HCT116 (cell line): ENCODE measurements at places on chromosomes 2 and 18. TPM values are rescaled to one million over a fixed set of nuclear protein-coding genes. Genes with fewer than 3 reads are reported as not detected.

DNA sequence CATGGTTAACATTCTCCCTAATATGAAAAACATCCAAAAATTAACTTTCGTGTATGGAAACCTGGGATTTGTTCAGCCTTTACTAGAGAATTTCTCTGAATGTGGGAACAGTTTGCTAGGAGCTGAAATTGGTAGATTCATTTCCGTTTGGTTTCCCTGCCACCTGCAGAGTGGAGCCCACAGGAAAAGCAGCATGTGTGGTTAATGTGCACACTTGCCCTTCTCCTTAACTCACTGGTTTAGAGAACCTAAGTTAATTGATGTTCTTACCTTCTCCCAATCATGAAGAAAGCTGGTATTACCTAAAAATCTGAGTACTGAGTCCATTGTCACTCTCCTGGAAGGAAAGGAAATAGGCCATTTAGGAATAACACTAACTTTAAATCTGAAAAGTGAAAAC is 37.6 kb upstream of the ASXL3 start:
- DNase-seq, result no peak

DNA sequence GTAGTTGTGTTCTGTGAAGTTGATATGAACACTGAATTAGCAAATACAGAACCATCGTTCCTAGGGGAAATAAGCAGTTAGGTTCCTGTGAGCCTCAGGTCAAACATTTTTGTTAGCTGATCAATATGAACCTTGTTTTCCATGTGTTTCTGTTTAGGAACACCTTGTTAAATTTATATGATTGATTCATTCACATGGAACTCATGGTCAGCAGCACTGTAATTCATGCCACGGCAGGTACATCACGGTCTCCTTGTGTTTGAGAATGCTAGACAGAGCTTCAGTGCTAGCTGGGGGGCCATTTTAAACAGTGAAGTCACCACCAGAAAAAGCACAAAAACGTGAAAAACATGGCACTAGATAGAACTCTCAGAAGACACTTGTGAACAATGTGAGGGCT is 62.2 kb downstream of the MYCN start:
- no peak for DNase-seq

- DNase-seq, result peak; percentile 16
Measured at GRCh38 chr2:239917125-239917956, 107.8 kb downstream of the NDUFA10 start.

GCG gene
- total RNA-seq, result not detected

DNA sequence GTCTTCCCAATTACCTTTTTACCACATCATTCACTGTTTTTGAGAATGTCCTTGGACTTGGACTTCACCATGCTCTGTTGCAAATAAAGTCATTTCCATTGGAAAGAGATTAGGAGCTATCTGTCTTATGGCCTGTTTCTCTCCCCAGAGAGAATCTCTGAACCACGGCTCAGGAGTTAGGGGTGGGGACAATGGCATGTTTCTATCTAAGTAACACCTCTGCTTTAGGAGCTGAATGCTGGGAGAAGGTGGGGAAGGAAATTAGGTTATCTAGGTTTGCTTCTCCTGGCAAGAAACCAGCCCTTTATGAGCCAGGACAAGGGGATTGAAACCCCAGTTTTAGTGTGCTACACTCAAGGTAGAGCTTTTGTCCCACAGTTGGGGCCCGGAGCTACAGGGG is 86.3 kb downstream of the AGPS start:
- DNase-seq, result no peak

DNA sequence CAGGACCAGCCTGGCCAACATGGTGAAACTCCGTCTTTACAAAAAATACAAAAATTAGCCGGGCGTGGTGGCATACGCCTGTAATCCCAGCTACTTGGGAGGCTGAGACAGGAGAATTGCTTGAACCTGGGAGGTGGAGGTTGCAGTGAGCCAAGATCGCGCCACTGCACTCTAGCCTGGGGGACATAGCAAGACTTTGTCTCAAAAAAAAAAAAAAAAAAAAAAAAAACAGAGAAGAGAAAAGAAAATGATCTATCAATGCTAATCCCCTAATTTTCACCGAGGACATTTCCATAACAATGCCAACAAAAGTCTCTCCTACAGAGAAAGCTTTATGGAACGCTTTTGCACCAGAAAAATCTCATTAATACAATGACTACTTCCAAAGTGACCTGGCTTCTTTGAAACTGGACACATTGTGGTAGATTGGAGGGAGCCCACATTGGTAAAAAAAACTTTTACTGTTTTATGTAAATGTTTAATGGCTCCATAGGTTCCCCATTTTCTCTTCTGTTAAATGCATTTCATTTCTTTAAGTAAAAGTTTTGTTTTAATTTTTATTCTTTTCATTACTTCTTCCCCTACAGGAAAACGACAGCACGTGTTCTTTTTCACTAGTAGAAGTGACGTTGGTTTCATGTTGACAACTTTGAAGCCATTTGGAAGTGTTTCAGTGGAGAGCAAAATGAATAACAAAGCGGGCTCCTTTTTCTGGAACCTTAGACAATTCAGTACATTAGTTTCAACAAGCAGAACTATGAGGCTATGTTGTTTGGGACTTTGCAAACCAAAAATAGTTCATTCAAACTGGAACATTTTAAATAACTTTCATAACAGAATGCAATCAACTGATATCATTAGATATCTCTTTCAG is 888 bp downstream of the FASTKD2 start:
- DNase-seq, result no peak

GRCh38 chr2:58515827-58516573 is 274.9 kb upstream of the FANCL start:
- no peak for DNase-seq

DNA sequence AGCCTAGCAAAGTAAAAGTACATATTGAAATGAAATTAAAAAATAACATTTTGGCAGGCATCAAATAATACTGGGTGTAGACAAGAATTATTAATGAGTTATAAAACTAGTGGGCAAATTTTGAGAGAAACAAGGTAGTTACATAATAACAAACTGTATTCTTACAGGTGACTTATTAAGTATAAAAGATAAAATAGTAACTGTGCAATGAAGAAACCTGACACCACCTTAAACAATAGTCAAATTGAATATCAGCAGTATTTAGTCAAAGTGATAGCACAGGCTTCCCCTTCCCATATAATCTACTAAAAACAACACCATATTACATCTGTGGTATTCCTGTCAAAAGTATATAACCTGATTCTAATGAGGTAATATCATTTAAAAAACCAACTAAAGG is 1099.8 kb upstream of the CRIM1 start:
- no peak for DNase-seq

MAL gene
- total RNA-seq, result not detected

HOXD12 gene
- total RNA-seq, result 0.27 TPM

DNA sequence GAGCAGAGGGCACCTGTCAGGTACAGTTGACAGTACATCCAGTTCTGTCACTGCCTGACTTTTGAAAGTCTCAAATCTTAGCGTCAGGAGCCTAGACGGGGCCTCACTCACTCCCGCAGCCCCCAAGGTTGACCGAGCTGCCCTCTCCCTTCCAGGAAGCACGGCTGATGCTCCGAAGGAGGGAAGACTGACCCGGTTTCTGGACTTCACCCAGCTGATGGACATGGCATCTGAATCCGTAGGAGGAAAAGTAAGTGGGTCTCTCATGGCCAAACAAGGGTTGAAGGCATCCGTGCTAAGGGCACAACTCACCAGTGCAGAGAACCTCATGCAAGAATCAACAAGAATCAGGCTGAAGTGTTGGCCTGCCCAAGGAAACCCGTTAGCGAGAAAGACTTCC is 12.9 kb downstream of the ALLC start:
- DNase-seq, result no peak

ANKRD53 gene
- not detected for total RNA-seq

TP53I3 gene
- total RNA-seq, result 20.1 TPM

- no peak for DNase-seq
Measured at GRCh38 chr2:100757621-100758394, 62.1 kb upstream of the NPAS2 start.

TGFA gene
- total RNA-seq, result 50.1 TPM

SRBD1 gene
- 20.6 TPM for total RNA-seq

DPYSL5 gene
- 8.4 TPM for total RNA-seq

NRP2 gene
- 1.2 TPM for total RNA-seq

GRCh38 chr2:1406434-1406833 is 6.8 kb upstream of the TPO start:
- DNase-seq, result no peak

CSRNP3 gene
- 0.05 TPM for total RNA-seq
